ENCODE measurements at places on chromosomes 7 and 10. TPM values are rescaled to one million over a fixed set of nuclear protein-coding genes. Genes with fewer than 3 reads are reported as not detected.
A peak's percentile ranks its signal among the peaks of the same experiment; 100 is the strongest.

DNA sequence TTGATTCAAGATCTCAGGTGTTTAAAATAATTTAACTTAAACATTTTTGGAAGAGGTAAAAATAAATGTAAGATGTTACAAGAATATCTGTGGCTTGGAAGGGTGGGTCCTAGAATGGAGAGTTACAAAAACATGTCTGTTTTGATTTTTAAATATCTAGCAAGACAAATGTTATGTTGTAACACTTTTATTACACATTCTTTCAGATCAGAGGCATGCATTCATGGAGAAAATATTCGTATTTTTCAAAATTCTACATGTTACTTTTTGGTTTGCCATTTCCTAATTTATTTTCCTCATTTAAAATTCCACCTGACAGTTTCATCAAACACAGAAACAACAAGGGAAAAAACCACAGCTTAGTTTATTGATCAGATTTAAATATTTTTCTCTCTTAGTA, 10.0 kb downstream of the WBP1L start:
- no peak for DNase-seq

POM121 gene
- 7.0 TPM for total RNA-seq

NSUN6 gene
- 17.8 TPM for total RNA-seq

GRCh38 chr10:110492069-110492822, 5.5 kb upstream of the DUSP5 start:
- DNase-seq = no peak

DNA sequence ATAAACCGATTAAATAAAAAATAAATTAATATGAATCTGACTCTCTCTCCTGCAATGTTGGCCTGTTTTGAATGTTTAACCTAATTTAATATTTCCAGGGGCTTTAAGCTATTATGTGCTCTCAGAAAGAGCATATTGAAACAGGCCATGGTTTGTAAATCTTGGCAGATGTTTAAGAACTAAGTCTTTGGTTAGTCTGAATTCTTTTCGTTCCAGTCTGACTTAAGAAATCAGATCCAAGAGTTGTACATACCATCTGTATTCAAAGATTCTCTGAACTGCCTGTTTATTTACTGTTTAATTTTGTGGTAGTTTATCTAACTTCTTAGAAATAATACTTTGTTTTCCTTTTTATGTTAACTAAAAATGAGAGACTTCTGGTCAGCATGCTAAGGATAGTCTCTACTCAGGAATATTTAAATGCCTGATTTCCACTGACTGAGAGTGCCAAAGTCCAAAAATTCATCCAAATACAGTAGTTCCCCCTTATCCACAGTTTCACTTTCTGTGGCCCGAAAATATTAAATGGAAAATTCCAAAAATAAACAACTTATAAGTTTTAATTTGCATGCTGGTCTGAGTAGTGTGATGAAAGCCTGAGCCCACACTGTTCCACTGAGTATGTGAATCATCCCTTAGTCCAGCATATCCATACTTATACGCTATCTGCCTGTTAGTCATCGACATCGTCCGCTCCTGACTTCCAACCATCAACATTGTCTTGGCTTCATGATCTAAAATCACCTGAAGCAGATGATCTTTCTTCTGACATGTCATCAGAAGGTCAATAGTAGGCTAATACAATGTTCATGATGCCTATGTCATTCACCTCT, 238.1 kb upstream of the CSTF2T start:
- peak; percentile 91 for DNase-seq

DNA sequence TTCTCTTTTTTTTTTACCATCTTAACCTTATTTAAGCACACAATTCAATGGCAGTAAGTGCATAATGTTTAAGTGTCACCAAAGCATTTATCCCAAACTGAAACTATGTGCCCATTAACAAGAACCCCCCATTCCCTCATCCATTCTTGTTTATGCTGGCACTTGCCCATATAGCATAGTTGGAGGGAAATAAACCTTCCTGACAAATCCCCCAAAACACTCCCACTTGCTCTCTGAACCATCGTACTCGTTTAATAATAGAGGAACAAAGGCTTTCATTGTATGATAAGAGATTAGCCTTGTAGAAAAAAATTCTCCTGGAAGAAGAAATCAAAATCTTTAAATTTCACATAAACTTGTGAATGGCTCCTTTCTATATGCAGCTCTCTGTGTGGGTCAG, 26.4 kb upstream of the KCNMA1 start:
- no peak for DNase-seq

CLDN3 gene
- total RNA-seq = 0.72 TPM

GRCh38 chr10:44755481-44755880, 155.7 kb upstream of the TMEM72 start:
- DNase-seq = no peak

DUS4L gene
- 30.8 TPM for total RNA-seq

DNA sequence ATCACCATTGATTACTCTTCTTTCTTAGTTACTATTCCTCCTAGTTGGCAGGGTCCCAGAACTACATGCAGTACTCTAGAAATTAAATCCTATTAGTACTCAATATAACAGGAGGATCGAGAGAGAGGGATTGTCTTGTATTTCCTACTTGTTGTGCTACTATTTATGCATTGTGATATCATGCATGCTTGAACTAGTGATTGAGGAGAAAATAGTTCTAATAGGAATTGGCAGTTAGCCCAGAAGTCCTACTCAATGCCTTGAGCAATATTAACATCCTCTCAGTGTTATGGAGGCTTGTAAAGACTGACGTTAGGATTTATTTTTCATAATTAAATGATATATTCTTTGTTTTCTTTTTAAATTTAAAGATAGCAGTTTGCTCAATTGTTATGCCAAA, 67.4 kb downstream of the FOXP2 start:
- DNase-seq = peak; percentile 8

GRCh38 chr10:132970641-132971438, 28.5 kb upstream of the CFAP46 start:
- no peak for DNase-seq

DNA sequence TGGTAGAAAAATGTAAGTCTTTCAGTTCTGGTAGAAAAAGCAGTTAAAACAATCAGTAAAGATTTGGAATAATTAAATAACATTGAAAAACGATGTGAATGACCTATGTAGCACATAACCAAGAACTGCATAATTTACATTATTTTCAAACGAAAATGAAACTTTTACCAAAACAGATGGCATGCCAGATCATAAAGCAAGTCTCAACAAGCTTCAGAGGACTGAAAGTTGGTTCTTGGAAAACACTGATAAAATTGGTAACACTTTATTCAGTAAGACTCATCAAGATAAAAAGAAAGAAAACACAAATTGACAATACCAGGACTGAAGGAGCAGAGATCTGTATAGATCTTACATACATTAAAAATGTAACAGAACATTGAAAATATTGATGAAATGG, 92.8 kb downstream of the VIPR2 start:
- DNase-seq = no peak

- no peak for DNase-seq
These were observed 10.3 kb downstream of the ADRB1 start for GRCh38 chr10:114053946-114054345.

DNA sequence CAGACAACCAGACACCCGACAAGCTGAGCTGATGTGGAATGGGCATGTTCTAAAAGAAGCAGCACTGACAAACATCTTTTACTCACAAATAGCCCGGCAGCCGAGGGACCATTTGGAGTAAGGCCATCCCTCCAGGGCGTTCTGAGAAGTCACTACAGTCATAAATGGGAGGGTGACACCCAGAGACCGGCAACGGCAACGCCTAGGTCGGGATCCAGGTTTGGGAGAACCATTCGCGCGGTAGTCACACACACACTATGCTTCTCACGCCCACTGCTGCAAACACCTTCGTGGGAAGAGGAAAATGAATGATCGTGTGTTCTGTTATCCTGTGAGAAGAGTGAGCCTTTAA, 9.8 kb downstream of the TNS3 start:
- no peak for DNase-seq

GRCh38 chr7:2008936-2009540, 223.7 kb downstream of the MAD1L1 start:
- no peak for DNase-seq

DNA sequence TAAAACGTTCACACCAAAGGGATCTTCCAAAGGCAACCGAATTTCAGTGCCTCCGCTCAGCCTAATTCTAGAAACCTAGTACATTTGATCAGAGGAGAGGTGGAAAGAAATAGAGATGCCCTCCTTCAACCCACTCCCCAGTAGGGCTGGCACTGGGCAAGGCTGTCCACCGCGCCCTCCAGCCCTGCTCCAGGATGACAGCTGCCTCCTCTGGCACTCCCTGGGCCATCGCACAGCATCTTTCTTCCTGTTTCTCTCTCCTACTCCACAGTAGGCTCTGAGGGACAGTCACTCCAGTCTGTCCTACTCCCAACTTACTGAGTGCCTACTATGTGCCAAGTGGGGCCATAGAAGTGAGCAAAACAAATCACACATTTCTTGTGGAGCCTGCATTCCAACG, 226.2 kb downstream of the SKIDA1 start:
- no peak for DNase-seq

- DNase-seq = peak; percentile 61
These were observed 155.9 kb downstream of the ARID5B start for GRCh38 chr10:62057359-62057758.

DNA sequence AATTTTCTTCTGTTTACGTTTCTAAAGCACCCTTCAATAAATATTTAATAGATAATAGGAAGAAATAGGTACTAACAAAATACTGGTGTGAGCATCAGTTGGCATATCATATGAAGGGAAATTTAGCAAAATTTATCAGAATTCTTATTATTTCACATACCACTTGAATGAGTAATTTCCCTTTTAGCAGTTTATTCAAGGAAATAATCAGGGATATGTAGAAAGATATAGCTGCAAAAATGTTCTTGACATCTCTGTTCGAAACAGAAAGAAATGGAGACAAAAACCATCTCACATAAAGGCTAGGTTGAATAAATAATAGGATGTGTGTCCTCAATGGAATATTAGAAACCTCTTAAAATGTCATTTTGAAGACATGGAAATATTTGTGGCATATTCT, 35.8 kb upstream of the PIP4K2A start:
- DNase-seq = no peak

DNA sequence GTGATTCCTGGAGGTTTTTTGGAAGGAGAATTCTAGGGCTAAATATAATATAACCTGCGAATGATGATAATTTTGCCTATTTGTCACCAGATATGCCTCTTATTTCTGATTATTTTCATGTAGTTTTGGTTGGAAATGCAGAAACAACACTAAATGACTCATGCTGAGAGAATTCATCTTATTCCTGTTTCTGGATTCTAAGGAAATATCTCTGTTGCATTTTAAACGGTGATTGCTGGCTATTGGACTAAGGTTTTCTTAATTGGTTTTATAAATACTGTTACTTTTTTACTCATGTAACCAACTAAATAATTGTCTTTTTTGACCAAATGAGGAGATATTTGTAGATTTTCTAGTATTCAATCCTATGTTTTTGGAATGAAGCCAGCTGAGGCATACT, 204.9 kb upstream of the NPSR1 start:
- DNase-seq = peak; percentile 15

DNA sequence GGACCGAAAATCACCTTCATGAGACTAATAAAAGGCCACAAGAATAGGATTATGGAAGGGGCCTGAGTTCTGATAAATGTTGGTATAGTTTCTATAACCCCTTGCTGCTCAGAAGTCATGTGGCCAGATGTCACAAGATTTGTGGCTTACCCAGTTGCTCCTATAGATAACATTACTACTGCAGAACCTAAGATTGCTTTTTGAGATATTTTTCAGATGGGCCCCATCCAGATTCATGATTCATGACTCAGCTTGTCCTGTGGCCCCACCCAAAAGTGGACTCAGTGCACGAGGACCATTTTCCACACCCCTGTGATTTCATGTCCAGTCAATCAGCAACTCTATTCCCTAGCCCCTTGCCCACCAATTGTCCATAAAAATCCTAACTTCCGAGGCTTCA, 209.0 kb downstream of the ACTR3B start:
- DNase-seq = no peak

All from umbilical cord (tissue), 2 donors.